ENCODE measurements at places on chromosomes 3 and 15.
A peak's percentile ranks its signal among the peaks of the same experiment; 100 is the strongest.

DNA sequence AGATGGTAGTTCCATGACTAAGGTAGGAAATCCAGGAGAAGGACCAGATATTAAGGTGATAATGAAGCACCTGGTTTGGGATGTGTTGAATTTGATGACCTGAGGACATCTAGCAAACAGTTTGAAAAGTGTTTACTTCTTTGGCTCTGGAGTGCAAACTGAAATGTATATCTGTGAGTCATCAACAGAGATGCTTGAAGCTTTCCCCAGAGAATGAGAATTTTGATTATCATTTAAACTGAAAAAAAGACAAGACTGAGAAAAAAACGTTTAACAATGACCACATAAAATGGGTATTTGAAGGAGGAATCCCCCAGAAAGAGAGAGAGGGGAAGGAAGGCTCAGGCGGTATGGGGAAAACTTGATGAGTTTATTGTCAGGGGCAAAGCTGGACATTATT lies 20.7 kb upstream of the GSK3B start:
- no peak for DNase-seq

DNA sequence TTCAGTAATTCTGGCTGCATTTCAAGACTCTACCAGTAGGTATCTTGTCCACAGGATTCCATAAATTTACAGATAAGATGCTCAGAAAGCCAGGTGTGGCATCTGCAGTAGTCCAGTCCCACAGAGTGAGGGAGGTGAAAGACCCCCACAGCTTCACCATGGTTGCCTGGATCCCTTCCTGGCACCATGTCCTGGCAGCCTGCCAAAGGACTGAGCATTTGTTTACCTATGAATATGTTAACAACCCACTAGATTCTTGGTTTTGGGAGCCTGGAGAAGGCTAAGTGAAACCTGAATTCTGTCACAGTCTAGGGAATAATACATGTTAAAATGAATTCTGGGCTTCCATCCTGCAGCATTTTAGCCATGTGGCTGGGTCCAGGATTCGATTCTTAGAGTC lies 14.9 kb downstream of the CHST2 start:
- DNase-seq: peak; percentile 40

DNA sequence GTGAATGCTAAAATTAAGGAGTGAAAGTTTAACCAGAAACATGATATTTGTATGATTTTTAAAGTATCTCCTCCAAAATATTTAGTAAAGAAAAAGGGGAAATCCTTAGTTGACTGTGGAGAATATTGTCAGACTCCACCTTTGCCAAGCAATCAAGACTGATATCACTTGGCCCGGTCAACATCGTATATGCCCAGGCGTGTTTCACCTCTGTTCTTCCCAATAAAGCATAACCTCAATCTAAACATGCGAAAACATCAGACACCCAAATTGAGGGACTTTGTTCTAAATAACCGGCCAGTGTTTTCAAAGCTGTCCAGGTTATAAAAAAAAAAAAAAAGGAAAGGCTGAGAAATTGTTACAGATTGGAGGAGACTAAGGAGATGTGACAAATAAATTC lies 54.2 kb upstream of the PPP4R2 start:
- DNase-seq: no peak

GRCh38 chr15:61831505-61831921 lies 228.7 kb downstream of the VPS13C start:
- no peak for DNase-seq

GRCh38 chr15:47496343-47497185 lies 220.7 kb upstream of the SEMA6D start:
- no peak for DNase-seq

GRCh38 chr15:45551676-45552075 lies 29.1 kb upstream of the SLC30A4 start:
- no peak for DNase-seq
